ENCODE measurements at places on chromosomes 11 and 22. TPM values are rescaled to one million over a fixed set of nuclear protein-coding genes. Genes with fewer than 3 reads are reported as not detected.
A peak's percentile ranks its signal among the peaks of the same experiment; 100 is the strongest.

DNA sequence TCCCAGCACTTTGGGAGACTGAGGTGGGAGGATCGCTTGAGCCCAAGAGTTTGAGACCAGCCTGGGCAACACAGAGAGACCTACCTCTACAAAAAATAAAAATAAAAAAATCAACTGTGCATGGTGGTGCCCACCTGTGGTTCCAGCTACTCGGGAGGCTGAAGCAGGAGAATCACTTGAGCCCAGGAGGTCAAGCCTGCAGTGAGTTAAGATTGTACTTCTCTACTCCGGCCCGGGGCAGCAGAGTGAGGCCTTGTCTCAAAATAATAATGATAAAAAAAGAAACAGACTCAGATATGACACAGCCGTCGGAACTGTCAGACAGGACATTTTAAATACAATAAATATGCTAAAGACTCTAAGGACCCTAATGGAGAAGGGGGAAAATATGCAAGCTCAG lies 18.4 kb downstream of the ASCL2 start:
- no peak overlapping the region for H3K27ac ChIP-seq
- peaks cover 6% of the 10 kb centered on the region for H3K4me1 ChIP-seq
- DNase-seq: no peak
- H3K36me3 ChIP-seq: no peaks in the 10 kb centered on the region

DNA sequence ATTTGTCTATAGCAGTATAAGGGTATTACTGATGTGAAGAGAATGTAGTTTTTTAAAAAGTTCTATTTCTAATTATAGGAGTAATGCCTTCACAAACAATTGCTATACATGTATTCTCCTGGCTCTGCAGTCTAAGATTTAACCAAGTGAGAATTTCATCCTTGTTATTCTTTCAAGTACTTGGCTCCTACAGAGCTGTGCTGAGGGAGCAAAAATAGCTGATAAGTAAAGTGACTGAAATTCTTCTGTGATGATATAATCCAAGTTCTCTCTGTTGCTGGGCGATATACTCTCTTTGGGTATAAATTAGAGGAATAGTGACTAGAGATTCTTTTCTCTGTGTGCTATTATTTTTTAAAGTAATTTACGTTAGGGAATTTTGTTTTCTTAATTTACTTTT lies 68.0 kb downstream of the PGR start:
- no peak for DNase-seq
- no peaks in the 10 kb centered on the region for H3K4me1 ChIP-seq
- no peaks in the 10 kb centered on the region for H3K36me3 ChIP-seq
- no peak overlapping the region for H3K4me3 ChIP-seq
- no peak overlapping the region for H3K27ac ChIP-seq
- no peaks in the 10 kb centered on the region for H3K27me3 ChIP-seq

The C11orf16 gene
- not detected for total RNA-seq

- no peaks in the 10 kb centered on the region for H3K27me3 ChIP-seq
- peak; percentile 41 for DNase-seq
- no peak overlapping the region for H3K4me3 ChIP-seq
- no peaks in the 10 kb centered on the region for H3K4me1 ChIP-seq
- H3K27ac ChIP-seq: no peak overlapping the region
- no peaks in the 10 kb centered on the region for H3K36me3 ChIP-seq
Observed at GRCh38 chr11:75270896-75271418, 30.4 kb downstream of the TPBGL start.

- no peak for DNase-seq
- H3K27me3 ChIP-seq: no peaks in the 10 kb centered on the region
- H3K4me1 ChIP-seq: no peaks in the 10 kb centered on the region
Observed at GRCh38 chr11:39174965-39175364, 2284.5 kb downstream of the LRRC4C start.

The SCGB1D2 gene
- total RNA-seq: not detected

DNA sequence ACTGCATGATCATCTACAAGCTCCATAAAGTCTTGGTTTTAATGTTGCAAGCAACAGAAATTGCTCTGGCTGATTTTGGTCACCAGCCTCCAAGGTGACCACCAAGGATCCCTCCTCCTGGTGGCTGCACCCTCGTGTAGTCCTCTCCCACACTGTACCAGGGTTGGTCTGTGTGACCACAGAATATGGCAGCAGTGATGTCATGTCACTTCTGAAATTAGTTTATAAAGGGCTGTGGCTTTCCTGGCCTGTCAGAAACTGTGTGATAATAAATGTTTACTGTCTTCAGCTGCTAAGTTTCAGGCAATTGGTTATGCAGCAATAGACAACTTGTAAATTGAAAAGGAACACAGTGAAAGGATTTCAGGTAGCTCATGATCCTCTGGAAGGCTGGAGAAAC lies 5.3 kb upstream of the PRDM11 start:
- no peaks in the 10 kb centered on the region for H3K36me3 ChIP-seq
- H3K4me1 ChIP-seq: peaks cover 4% of the 10 kb centered on the region
- no peak overlapping the region for H3K27ac ChIP-seq
- H3K4me3 ChIP-seq: no peak overlapping the region
- DNase-seq: no peak

- peaks cover 20% of the 10 kb centered on the region for H3K4me1 ChIP-seq
- H3K27me3 ChIP-seq: peaks cover under 1% of the 10 kb centered on the region
- H3K36me3 ChIP-seq: no peaks in the 10 kb centered on the region
- H3K27ac ChIP-seq: no peak overlapping the region
- DNase-seq: peak; percentile 39
- H3K4me3 ChIP-seq: no peak overlapping the region
Observed at GRCh38 chr11:34194576-34195335, 89.3 kb downstream of the NAT10 start.

- peaks cover 9% of the 10 kb centered on the region for H3K4me1 ChIP-seq
- no peak overlapping the region for H3K4me3 ChIP-seq
- no peaks in the 10 kb centered on the region for H3K36me3 ChIP-seq
- H3K27me3 ChIP-seq: no peaks in the 10 kb centered on the region
Observed at GRCh38 chr22:47851586-47851985, 1089.1 kb downstream of the TBC1D22A start.

The ANO3 gene
- total RNA-seq: 0.90 TPM

The SGSM1 gene
- total RNA-seq: 1.1 TPM

DNA sequence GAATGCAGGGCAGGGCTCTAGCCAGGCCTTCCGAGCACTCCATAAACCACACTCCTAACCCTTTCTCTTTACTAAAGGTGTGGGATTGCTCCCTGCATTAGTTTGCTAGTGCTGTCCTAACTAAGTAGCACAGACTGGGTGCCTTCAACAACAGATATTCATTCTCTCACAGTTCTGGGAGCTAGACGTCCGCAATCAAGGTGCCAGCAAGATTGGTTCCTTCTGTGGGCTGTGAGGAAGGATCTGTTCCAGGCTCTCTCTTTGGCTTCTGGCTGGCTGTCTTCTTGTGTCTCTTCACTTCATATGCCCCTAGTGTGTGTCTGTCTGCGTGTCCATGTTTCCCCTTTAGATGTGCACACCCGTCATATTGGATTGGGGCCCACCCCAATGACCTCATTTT lies 59.8 kb downstream of the GALNT18 start:
- H3K4me3 ChIP-seq: no peak overlapping the region
- no peaks in the 10 kb centered on the region for H3K27me3 ChIP-seq
- no peak for DNase-seq
- H3K4me1 ChIP-seq: no peaks in the 10 kb centered on the region
- no peak overlapping the region for H3K27ac ChIP-seq

DNA sequence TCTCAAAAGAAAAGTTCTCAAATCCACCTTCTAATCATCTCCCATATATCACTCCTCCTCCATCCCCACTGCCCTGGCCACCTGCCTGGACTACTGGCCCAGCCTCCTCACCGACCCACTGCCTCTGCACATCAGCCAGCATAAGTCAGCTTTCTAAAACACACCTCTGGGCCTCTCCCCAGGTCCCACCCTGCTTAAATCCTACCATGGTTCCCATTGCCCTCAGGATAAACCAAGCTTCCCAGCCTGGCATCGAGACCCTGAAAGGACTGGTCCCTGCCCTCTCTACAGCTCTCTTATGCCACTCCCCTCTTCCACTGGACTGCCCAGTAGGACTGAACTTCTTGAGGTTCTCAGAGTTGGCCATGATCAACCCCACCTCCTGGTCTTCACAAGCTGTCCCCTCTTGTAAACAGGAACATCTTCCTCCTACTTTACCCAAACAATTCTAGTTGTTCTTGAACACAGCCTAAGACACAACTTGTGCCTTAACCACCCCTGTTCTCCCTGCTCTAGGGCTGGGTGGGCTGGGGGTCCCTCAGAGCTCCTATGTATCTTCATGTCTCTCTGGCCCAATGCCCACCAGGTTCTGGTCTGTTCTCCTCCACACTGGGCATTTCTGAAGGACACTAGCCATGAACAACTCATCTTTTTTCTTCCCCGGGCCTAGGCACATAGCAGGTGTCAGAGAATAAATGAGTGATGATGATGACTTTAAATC lies 12.6 kb upstream of the P2RY6 start:
- H3K4me3 ChIP-seq: no peak overlapping the region
- peaks cover 27% of the 10 kb centered on the region for H3K27me3 ChIP-seq
- no peaks in the 10 kb centered on the region for H3K36me3 ChIP-seq
- H3K4me1 ChIP-seq: peaks cover 16% of the 10 kb centered on the region

The MS4A12 gene
- total RNA-seq: not detected

DNA sequence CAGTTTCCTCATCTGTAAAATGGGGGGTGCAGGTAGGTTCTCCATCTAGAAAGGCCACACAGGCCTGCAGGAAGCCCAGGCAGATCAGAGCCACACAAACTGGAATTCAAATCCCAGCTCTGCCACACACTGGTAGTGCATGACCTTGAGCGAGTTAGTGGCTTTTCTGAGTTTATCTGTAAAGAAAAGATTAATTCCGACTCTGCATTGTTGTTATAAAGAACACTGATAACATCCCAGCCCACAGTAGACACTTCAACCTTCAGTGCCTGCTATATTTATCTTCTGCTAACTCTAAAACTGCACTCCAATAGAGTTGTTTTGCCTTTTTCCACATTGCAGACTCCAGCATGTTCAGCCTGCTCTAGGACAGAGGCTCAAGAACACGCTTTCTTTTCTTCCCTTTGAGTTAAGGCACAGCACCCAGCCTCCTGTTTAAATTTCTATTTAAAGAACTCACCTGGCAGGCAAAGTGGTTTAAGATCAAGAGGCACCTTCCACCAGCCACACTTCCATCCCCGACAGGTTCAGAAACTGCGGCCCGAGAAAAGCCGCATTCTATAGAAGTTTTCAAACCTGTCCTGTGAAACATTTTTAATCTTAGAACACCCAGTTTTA lies 133.9 kb downstream of the PLEKHA7 start:
- H3K27me3 ChIP-seq: no peaks in the 10 kb centered on the region

GRCh38 chr22:26722159-26722558 lies 64.8 kb downstream of the MIAT start:
- no peak overlapping the region for H3K4me3 ChIP-seq
- no peaks in the 10 kb centered on the region for H3K4me1 ChIP-seq
- no peaks in the 10 kb centered on the region for H3K27me3 ChIP-seq
- DNase-seq: no peak
- no peak overlapping the region for H3K27ac ChIP-seq

The QSER1 gene
- 49.4 TPM for total RNA-seq

- peak; percentile 80 for DNase-seq
- H3K4me1 ChIP-seq: peaks cover 10% of the 10 kb centered on the region
- H3K27ac ChIP-seq: no peak overlapping the region
- no peaks in the 10 kb centered on the region for H3K36me3 ChIP-seq
- no peak overlapping the region for H3K4me3 ChIP-seq
- H3K27me3 ChIP-seq: no peaks in the 10 kb centered on the region
Observed at GRCh38 chr11:131668500-131669400, 298.3 kb downstream of the NTM start.

The SHANK2 gene
- 8.1 TPM for total RNA-seq

- no peak for DNase-seq
- H3K36me3 ChIP-seq: no peaks in the 10 kb centered on the region
- H3K4me1 ChIP-seq: no peaks in the 10 kb centered on the region
- no peak overlapping the region for H3K27ac ChIP-seq
Observed at GRCh38 chr11:101993172-101993571, 54.1 kb upstream of the CFAP300 start.

DNA sequence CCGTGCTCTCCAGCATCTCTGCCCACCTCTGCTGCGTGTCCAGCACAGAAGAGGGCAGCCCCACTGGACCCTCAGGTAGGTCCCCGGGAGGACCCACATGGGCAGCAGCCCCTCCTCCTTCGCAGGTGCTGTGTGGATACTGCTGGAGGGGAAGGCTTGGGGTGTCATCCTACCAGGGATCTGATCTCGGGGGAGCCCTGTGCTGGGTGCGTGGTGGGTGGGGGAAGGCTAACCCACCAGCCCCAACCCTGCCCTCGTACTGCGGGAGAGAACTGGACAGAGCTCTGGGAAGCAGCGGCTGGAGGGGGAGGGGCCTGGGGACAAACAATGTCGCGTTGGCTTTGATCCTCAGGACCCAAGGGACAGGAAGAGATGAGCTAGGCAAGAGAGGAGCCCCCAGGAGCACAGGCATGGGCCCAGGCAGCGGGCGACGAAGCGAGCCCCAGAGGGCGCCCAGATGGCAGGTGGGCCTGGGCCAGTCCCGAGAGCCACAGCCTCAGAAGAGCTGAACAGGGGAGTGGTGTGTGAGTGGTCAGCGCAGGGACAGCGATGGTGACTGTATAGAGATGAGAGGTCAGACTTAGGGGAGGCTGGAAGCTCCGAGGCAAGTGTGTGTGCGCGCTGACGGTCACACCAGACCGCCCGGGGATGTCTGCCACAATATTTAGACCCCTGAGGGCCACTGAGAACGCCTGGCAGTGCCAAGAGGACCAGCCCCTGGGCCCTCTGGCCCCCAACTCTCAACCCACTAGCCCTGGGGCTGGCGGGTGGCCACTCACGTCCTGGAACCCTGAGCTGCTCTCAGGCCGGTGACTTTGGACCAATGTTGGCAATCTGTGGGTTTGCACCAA lies 1.4 kb upstream of the PIM3 start:
- H3K4me1 ChIP-seq: peaks cover 5% of the 10 kb centered on the region
- H3K4me3 ChIP-seq: peak overlapping the region; percentile 69
- H3K36me3 ChIP-seq: no peaks in the 10 kb centered on the region

GRCh38 chr22:36776722-36777121 lies 803 bp upstream of the IFT27 start:
- DNase-seq: no peak
- peaks cover 10% of the 10 kb centered on the region for H3K27me3 ChIP-seq
- H3K27ac ChIP-seq: no peak overlapping the region
- H3K4me3 ChIP-seq: peak overlapping the region; percentile 29

The NXPE2 gene
- total RNA-seq: not detected

DNA sequence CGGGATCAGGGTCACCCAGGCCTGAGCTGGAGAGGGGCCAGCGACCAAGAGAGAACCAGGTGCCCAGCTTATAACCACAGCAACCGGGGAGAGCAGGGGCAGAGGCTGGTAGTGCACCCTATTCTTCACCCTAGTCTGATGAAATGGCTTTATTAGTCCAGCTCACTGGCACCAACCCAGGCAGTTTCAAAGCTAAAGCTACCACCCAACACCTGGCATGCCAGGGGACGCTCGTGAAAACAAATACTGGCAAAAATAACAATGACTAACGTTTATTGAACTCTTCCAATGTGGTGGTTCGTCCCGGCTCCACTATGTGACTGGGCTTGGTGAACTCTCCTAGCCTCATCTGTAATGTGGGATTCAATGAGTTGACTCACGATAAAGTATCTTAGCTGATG lies 30.6 kb downstream of the SCGB1A1 start:
- H3K4me3 ChIP-seq: no peak overlapping the region
- DNase-seq: no peak
- H3K27me3 ChIP-seq: no peaks in the 10 kb centered on the region
- H3K27ac ChIP-seq: no peak overlapping the region
